ENCODE measurements at places on chromosomes 3 and 15. TPM values are rescaled to one million over a fixed set of nuclear protein-coding genes. Genes with fewer than 3 reads are reported as not detected.

- DNase-seq: no peak
Measured at GRCh38 chr3:50256978-50257890, 11.7 kb upstream of the SEMA3B start.

The RASL12 gene
- 106 TPM for polyA plus RNA-seq

The SLC27A2 gene
- polyA plus RNA-seq: 3.8 TPM

- DNase-seq: peak; percentile 38
Measured at GRCh38 chr15:91472316-91472756, 372.3 kb downstream of the SV2B start.

- DNase-seq: peak; percentile 82
Measured at GRCh38 chr3:48662753-48663488, at the start of gene CELSR3. Gene CELSR3 (minus strand): TSS chr3:48662886. CDS start chr3:48662634, 252 bp downstream.

GRCh38 chr3:176937541-176937940 lies 259.7 kb downstream of the TBL1XR1 start:
- no peak for DNase-seq

DNA sequence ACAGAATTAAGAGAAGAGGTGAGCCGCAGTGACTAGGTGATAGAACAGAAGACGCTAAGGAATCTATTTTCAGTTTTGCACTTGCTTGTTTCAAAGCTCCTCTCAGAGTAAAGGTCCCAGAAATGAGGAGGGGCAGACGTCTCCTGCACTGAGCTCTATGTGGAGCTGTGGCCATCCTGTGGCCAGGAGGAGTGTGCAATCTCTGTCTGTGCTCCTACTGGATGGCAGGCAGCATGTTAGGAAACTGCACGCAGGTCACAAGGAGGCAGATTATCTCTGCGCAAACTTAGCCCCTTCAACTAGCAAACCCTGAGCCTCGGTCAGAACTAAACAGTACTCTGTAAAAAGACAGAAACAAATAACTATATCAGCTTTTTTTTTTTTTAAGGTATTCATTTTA lies 31.1 kb upstream of the PPIB start:
- DNase-seq: no peak

DNA sequence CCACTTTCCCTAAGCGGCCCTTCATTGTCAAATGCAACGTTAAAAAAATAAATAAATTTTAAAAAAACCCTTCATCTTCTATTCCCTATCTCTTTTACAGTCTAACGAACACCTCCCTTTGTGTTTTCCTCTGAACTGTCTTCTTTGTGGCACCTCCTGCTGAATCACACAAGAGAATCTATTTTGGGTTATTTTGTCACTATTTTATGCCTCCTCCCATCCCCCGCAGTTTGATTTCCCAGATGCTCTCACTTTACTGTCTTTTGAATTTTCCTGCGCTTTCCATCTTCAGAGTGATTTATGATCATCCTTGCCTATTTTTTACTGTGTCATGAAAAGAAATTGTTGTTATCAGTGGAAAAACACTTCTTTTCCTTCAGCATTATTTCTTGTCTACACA lies 32.5 kb downstream of the RYR3 start:
- DNase-seq: no peak

- DNase-seq: no peak
Measured at GRCh38 chr3:101954361-101954760, 105.0 kb downstream of the NFKBIZ start.

- no peak for DNase-seq
Measured at GRCh38 chr3:138397983-138398382, 36.4 kb upstream of the ESYT3 start.

DNA sequence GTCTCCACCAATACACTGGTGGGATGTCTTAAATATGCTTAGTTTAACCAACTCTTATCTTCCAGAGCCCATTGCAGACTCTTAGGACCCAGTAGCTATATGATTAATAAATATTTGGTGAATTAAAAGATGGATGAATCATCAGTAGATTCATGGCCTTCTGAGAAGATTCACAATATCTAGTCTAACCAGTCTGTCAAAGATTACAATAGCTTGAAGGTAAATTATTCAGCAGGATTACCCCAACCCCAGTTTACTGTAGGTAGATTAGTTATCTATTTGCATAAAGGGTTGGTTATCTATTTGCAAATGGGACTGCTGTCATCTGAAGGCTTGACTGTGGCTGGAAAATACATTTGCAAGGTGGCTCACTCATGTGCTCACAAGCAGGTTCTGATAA lies 239.4 kb upstream of the THRB start:
- no peak for DNase-seq

GRCh38 chr15:90837094-90837493 lies 31.3 kb upstream of the FURIN start:
- DNase-seq: no peak

DNA sequence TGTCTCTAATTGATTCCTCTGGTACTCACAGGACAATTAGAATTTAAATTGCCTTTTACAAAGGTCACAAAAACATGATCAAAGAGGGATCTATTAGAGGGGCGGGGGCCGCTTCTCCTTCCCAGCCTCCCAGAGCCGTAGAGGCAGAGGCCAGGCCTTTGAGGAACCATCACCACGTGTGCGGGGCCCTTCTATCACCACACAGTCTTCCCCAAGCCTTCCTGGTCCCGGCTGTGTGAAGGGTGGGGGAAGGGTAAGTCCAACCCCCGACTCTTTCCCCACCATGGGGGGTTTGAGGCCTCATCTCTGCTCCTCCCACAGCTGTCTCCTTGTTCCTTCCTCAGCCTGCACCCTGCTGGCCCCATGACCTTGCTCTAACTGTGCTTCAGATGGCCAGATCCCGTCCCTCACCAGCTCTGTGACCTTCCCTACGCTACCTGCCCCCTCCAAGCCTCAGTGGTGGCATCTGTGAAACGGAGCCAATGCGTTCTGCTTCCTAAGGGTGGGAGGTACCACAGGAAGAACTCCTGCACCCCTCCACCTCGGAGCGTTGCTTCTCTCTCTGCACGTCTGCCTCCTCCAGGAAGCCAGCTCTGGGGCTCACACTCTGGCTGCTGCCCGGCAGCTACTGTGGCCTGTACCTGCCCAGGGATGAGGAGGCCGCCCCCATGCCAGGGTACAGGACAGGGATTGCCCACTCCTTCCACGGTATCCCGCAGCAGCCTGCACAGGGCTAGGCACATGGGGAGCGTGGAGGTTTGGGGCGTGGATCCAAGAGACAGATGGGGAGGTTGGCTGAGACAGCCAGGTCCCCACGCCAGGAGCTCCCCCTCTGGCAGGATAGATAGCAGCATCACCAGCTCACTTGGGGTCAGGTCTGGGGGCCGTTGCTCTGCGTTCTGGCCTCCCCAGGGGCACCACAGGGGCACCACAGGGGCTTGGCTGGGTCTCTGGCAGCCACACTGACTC lies 83.8 kb downstream of the LINGO1 start:
- DNase-seq: peak; percentile 60

GRCh38 chr15:73799466-73799865 lies 46.3 kb upstream of the INSYN1 start:
- DNase-seq: no peak

The CHST2 gene
- 103 TPM for polyA plus RNA-seq

- DNase-seq: no peak
Measured at GRCh38 chr3:134363381-134363755, 10.9 kb downstream of the AMOTL2 start.

DNA sequence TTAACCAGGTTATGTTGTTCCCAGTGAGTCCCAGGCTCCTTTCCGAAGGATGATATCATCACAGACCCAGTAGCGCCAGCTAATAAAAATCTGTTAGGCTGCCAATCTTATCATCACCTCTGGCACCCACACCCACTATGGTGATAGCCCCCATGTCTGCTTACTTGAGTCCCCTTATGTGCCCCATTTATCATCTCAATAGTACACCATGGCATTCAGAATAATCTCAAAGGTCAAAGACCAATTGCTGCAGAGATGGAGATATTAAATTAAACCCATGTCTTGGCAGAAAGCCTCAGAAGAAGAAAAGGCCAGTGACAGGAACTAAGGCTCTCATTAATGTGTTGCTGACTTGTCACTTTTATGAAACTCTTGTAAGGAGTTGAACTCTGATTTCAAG lies 32.8 kb downstream of the CPNE4 start:
- no peak for DNase-seq

GRCh38 chr15:42220216-42220615 lies 12.1 kb upstream of the VPS39 start:
- no peak for DNase-seq

GRCh38 chr15:67242708-67243111 lies 11.8 kb downstream of the AAGAB start:
- no peak for DNase-seq

DNA sequence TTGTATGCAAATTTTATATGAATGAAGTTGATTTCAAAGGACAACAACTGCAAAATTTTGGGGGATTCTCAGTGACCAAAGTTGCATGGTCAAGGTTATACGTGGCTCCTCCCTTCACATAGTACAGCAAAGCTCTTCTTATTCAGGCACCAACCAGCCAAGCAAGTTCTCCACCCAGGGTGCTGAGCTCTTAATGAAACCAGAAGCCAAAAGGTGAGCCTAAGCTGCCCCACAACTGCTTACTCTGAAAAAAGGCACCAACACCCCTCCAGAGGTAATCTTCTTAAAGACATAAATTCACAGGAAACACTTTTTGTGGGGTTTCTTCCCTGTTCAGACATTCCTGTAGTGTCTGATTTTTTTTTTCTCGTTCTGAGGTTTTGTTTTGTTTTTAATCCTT lies 106.1 kb upstream of the GMNC start:
- no peak for DNase-seq

DNA sequence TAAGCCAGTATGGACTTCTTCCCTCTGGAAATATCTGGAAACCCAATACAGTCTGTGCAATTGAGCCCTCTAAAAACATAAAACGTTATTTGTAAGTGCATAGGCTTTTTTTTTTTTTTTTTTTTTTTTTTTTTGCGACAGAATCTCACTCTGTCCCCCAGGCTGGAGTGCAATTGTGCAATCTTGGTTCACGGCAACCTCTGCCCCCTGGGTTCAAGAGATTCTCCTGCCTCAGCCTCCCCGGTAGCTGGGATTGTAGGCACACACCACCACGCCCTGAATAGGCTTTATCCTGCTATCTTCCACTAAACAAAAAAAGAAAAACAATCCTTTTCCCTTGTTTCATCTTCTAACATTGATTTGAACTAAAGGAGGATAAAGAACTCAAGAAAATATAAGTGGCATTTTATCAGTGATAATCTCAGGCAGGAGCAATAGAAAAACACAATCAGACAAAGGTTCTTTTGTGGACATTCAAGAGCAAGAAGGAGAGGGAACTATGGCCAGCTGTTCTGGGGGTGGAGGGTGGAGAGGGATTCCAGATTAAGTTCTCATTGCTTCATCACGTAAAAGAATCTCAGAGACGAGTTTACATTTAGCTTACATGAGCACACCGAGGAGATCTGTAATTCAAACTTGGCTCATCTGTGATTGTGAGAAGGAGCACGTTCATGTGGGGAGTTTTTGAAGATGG lies 68.6 kb downstream of the ITGB5 start:
- DNase-seq: no peak

GRCh38 chr3:35067750-35068149 lies 571.6 kb upstream of the ARPP21 start:
- DNase-seq: no peak

GRCh38 chr3:18634461-18634860 lies 209.3 kb upstream of the SATB1 start:
- DNase-seq: no peak

The CD80 gene
- polyA plus RNA-seq: 3.2 TPM

DNA sequence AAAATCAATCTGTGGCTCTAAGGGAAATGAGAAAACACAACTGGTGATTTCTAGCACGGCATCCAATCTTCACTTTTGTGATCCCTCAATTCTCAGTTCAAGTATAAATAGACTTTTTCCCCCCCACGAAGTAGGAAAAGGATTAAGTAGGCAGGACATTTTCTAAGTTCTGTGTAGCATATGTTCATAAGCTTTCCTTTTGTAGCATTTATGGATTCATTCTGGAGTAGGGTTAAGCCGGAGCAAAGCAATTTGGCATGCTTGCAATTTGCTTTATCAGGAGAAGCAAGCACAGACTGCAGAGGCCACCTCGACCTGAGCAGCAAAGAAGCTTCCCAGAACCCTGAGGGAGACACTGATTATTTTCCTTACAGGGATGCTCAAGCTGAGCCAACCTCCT lies 66.3 kb downstream of the FHIT start:
- DNase-seq: no peak

- DNase-seq: no peak
Measured at GRCh38 chr3:127961124-127961523, 46.1 kb downstream of the KBTBD12 start.

The MESP2 gene
- polyA plus RNA-seq: 0.14 TPM

The CTDSPL gene
- polyA plus RNA-seq: 117 TPM

GRCh38 chr15:101523560-101523940 lies 34.0 kb upstream of the PCSK6 start:
- no peak for DNase-seq

DNA sequence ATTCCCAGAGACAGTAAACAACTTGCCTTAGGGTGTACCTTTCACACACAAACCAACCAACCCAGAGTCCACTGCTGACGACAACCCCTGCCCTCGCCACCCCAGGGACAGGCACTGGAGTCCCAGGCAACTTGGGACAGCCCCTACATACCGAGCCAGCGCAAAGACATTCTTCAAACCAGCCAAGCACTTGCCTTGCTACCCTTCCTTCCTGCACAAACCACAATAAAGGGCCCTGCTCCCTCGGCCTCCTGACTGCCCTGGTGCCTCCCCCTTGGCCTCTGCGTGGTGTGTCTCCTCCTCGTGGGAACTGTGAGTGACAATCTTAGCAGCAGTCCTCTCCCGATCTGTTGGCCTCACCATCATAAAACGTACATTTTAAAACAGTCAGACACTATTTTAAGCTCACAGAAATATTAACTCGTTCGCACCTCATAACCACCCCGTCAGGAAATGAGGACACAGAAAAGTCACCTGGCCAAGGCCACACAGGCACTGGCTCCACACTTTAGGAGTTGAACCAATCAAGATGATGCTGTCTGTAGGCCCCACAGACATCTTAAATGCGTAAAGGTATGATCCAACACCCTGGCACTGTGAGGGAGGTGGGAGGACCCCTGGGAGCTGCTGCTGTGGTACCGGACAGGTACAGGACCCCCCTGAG lies 113.8 kb downstream of the ADCY5 start:
- no peak for DNase-seq

The CHL1 gene
- 1.8 TPM for polyA plus RNA-seq

- no peak for DNase-seq
Measured at GRCh38 chr15:68232937-68233336, 3.4 kb upstream of the CLN6 start.

- no peak for DNase-seq
Measured at GRCh38 chr3:106758459-106758858, 618.8 kb upstream of the CCDC54 start.

The LMAN1L gene
- not detected for polyA plus RNA-seq

The GOLGA6C gene
- polyA plus RNA-seq: not detected

- DNase-seq: no peak
Measured at GRCh38 chr3:118108769-118109168, 925.9 kb downstream of the IGSF11 start.

DNA sequence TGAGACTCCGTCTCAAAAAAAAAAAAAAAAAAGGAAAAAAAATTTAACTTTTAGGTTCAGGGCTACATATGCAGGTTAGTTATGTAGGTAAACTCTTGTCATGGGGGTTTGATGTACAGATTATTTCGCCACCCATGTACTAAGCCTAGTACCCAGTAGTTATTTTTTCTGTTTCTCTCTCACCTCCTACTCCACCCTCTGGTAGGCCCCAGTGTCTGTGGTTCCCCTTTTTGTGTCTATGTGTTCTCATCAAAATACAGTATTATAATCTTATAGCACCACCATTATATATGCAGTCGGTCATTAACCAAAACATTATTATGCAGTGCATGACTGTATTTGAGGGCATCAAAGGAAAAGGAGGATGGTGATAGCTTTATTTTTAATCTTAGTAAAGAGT lies 47.3 kb downstream of the CHP1 start:
- DNase-seq: no peak
